Activated CD4-positive, alpha-beta T cell treated with anti-CD3 and anti-CD28 coated beads for 24 hours (primary cell): ENCODE measurements at places on chromosomes 11 and 22.

GRCh38 chr11:97087419-97087818 is 697.6 kb downstream of the JRKL start:
- DNase-seq: no peak

- no peak for DNase-seq
These were observed 541 bp downstream of the MICAL2 start for GRCh38 chr11:12110714-12111548.

- DNase-seq: no peak
These were observed 2.3 kb upstream of the SMPD1 start for GRCh38 chr11:6387811-6388599.

- DNase-seq: no peak
These were observed 55.7 kb downstream of the MYO18B start for GRCh38 chr22:25797498-25798290.

DNA sequence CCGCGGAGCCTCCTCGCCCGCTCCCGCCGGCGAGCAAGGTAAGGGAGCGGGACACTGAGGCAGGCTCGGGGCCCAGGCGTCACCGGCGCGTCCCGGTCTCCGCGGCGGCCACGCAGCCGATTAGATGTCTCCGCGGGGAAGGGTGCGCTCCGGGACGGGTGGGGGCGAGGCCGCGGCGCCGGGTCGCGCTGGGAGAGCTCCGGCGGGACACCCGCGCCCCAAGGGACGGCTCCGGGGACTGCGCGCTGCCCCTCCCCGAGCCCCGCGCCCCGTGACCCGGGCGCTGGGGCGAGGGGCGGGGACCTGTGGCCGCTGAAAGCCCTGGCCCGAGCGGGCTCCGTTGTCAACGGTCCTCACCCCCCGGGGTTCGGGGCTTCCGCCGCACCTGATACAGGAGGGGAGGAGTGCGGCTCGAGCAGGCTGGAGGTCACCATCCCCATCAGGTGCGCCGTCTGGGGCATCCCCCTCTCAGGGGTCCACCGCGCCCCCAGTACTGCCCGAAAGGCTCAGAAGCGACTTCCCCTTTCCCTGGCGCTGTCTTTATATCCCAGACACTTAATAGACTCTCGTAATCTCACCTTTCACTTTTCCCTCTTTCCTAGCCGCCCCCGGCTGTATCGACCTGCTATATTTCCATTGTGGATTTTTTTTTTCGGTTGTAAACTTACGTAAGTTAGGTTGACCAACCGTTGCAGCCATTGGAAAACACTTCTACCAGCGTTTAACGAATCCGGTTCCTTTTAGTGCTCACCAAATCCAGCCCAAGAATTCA is 573 bp downstream of the PPFIA1 start:
- peak; percentile 19 for DNase-seq

- no peak for DNase-seq
These were observed 83.2 kb upstream of the GAL start for GRCh38 chr11:68601147-68601546.

GRCh38 chr11:132127900-132128288 is 757.5 kb downstream of the NTM start:
- DNase-seq: no peak

DNA sequence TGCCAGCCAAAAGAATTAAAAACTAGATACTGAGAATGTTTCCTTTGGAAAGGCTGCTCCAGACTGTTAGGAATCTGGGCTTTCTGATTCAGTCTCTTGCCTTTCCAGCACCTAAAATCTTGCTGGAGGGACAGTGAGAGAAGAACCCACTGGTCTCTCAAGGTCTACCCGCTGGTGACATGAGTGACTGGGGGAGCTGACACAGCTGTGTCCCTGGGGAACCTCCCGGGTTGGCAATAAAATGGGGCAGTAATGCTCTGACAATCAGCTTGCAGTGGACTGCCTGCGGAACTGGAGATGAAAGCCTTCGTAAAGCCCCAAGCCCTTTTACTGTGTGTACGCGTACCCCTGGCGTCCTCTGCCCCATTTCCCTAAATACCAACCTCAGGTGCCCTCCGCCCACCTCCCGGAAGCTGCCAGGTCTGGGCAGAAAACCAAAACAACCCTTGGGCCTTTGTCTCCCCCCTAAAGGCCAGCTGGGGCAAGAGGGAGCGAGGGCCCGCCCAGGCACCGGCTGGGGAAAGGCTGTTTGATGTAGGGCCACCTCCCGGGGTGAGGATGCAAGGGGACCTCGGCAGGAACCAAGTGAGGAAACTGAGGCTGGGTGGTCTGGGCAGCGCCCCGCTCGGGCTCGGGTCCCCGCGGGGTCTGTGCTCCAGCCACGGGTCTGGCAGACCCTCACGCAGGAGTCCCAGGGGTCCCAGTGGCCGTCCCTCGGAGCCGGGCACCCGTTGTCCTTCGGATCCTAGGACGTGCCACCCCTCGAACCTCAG is 741 bp downstream of the CARS1 start:
- DNase-seq: no peak

- no peak for DNase-seq
These were observed 21.9 kb downstream of the SUN2 start for GRCh38 chr22:38733724-38734381.

DNA sequence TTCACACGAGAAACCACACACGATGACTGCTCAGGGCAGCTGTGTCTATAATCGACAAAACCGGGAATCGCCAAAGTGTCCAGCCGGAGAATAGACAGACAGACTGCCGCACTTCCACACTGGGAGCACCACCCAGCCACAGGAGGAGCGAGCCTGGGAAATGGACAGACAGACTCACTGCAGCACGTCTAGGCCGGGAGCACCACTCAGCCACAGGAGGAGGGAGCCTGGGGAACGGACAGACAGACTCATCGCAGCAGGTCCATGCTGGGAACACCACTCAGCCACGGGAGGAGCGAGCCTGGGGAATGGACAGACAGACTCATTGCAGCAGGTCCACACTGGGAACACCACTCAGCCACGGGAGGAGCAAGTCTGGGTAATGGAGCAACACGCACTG is 137.2 kb downstream of the BRD1 start:
- DNase-seq: no peak

DNA sequence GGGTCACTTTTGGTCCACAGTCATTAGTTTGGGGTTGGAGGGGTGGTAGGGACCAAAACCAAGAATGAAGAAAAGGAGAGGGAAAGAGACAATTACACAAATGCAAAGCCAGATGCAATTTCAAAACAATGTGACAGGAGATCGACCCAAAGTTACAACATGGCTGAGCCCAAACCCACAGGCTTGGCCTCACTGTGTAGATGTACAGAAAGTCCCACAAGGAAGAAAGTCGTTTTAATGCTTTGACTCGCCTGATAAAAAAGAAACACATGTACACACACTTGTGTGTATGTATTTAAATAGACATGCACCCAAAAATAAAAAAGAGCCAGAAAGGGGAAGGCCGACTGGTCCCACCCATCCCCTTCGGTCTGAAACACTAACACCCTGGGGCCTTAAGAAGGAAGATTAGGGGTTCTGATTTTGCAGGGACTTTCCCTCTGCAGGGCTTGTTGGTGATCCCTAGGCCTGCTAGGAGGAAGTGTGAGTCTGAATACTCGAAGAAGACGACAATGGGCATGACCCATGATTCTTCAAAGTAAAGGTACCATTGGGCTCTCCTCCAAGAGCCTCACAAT is 104.1 kb downstream of the ETS1 start:
- no peak for DNase-seq

DNA sequence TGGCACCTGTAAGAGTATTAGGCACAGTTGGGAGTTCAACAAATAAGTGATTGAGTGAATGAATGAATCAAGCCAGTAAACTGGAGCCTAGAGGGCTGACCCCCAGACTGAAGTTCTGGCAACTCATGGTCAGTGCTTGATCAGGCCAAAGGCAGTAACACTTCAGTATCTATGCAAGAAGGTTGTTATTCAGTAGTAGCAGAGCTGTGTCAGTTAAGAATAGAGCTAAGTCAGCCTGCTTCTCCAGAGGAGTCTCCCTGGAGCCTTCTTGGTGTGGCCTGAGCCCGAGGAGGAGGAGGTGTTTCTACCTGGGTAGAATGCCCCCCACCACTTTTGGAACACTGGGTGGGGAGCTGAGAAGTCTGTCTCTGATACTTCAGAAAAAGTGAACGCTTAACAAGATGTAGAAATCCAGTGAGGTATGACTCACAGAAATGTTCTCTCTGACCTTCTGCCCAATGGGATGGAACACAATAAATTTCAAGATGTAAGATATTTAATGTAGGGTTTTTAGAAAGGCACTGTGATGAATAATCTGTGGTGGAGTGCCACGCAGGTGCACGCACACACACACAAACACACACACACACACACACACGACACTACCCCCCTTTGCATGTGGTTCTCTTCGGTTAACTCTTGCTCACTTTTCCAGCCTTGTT is 219.9 kb downstream of the HIPK3 start:
- no peak for DNase-seq

DNA sequence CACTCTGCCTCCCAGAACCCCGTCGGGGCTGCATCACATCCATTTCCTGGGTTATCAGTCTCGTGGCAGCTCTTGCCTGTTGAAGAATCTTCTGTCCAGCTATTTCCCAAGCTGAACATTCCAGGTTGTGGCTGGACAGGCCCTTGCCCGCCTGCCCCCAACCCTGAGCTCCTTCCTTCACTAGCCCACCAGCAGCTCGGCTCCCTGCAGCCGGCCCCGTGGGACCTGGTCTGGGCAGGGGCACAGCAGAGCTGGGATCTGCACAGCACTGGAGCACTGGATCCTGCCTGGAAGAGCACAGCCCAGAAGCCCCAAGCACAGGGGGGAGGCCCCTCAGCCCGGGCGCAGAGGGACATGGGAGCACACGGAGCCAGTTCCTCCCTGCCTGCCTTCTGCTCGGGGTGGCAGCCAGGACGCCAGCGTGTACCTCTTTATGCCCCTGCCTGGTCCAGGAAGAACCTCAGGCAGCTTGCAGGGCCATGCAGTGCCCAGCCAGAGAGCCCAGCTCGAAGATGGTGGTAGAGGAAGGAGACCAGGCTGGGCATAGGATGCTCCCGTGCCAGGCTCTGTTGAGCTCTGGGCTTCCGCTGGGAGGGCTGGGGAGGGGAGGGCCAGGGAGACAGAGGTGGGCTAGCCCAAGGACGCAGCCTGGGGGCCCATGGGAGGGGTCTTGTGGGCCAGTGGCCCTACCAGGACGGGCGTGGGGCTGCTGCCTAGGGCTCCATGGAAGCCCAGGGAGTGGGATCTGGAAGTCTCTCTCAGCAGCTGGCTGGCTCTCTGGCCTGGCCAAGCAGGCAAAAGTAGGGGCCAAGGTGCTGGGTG is 16.6 kb upstream of the GNB1L start:
- DNase-seq: no peak
